Effector memory CD4-positive, alpha-beta T cell (primary cell): ENCODE measurements at places on chromosomes 3 and 15.

DNA sequence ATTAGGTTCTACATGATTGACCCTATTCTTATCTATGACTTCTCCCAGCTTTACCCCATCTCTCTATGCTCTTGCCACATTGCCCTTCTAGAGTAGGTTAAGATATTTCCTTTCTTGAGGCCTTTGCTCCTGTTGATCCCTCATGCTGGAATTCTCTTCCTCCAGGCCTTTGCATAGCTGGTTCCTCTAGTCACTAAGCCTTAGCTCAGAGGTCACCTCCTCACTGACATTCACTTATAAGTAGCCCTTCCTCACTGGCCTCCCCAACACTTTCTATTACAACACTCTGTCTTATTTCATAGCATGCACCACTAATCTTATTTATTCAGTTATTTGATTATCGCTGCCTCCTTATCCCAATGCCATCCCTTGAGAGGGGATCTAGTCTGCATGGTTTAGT lies 228.4 kb upstream of the COL8A1 start:
- no peak for DNase-seq

- DNase-seq, result no peak
Measured at GRCh38 chr3:48514431-48515227, 10.7 kb upstream of the SHISA5 start.

GRCh38 chr3:14698601-14699244 lies 23.8 kb downstream of the C3orf20 start:
- DNase-seq, result no peak

- no peak for DNase-seq
Measured at GRCh38 chr3:976006-976405, 116.8 kb upstream of the CNTN6 start.

- DNase-seq, result no peak
Measured at GRCh38 chr3:154852515-154852914, 227.6 kb upstream of the MME start.

- peak; percentile 24 for DNase-seq
Measured at GRCh38 chr3:149273096-149273751, 51.6 kb upstream of the CP start.

DNA sequence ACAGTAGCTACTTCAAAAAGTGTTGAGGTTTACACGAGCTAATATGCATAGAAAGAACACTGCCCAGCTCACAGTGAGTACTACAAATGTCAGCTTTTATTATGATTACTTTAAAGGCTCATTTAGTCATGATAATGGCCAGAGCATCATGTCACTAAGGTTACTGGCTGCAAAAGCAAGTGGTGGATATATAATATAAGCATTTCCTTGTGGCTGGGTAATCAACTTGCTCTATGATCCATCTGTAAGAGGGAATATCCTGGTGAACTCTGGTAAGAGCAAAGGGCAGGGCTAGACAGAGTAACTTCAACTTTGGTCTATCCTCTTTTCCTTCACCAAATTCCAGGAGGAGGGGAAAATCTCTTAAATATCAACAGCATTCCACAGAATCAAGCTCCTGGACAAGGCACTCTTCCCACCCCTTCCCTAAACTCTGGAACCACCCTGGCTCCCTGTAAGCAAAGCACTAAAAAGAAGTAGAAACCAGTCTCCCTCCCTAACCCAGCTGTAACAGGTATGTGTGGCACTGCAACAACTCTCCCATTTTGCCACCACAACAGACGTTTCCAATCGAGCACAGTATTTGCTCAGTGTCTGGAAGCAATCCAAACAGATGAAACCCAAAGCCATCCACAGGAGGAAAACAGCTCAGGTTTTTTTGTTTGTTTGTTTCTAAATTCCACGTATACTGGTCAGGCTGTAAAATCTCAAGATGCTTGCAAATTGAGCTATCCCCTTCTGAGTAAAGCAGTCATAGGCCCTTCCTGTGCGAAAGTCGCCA lies 13.4 kb downstream of the B4GALT4 start:
- DNase-seq, result no peak

- no peak for DNase-seq
Measured at GRCh38 chr3:134641671-134642300, 9.0 kb downstream of the KY start.

DNA sequence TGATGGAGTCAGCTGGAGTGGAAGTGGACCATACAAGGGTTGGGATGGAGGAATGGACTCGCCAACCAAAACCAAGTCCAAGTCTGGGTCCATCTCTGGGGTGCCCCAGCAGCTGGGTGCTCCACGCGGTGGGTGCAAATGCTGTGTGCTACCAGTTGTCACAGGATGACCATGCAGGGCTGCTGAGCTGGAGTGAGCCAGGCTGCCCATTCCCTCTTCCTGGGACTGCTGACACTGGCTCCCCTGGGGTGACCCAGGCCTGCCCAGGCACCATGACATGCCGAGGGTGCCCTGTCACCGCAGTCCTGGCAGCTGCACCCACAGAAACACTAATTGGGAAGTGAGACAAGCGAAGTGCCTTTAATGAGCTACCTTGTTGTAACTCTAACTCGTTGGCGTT lies 140.2 kb downstream of the TPRA1 start:
- no peak for DNase-seq

DNA sequence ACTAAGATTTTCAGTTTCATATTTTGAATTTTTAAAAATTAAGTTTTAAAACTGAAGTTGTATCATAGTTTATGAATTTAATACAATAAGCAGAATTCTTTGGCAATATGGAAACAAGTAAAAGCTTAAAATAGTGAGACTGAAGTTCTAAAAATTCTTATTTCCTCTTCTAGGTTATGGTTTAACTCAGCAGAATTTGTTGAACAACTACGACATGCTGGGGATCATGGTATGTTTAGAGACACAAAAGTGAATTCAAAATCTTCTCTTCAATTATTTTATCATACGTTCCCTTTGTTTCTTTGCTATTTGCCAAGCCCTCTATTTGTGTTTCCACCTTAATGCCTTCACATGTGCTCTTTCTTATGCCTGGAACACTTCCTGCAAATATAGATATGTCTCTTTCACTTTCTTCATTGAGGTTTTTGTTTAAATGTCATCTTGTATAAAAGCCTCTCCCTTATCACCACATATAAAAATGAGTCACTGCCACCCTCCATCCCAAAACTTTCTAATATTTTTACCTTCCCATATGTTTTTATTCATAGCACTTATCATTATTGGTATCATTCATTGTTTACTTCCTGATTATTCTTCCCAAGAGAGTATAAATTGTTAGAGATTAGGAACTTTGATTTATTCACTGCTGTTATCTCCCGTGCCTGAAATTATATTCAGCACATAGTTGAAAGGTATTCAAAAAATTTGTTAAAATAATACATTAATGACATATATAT lies 6.4 kb downstream of the SUCNR1 start:
- DNase-seq, result no peak

DNA sequence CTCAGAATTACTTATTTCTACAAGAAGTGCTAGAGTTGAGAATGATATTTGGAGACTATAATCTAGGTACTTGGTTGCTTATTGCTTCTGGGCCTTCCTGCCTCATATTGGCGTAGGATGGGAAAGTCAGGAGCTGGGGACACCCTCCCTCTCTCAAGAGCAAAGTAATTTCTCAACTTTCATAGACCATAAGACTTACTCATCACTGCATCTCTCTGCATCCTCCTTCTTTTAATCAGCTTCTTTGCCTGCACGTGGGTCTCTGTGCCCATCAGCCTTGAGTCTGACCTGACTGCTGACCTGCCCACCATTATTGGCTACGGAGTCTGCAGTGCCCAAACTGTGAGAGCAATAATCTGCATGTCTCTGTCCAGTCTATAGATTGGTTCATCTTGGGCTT lies 27.3 kb upstream of the XIRP1 start:
- no peak for DNase-seq

DNA sequence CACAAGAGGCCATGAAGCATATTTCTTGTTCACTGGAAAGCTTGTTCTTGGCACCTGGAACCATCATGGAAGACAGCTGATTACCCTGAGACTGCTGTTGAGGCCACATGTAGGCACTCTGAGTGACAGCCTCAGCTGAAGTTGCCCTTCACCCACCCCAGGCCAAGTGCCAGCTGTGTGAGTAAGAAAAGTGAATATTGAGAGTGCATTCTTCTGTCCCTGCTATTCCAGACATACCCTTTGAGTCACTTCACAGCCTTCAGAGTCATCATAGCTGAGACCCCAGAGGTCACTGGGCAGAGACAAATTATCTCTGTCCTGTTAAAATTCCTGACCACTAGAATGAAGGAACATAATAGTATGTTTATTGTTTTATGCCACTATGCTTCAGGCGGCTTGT lies 79.6 kb downstream of the NFKBIZ start:
- DNase-seq, result no peak
